ENCODE measurements at places on chromosomes 2 and 18.

- ATAC-seq, result no peak
Observed at GRCh38 chr2:240994171-240994896, 4.1 kb upstream of the SNED1 start.

DNA sequence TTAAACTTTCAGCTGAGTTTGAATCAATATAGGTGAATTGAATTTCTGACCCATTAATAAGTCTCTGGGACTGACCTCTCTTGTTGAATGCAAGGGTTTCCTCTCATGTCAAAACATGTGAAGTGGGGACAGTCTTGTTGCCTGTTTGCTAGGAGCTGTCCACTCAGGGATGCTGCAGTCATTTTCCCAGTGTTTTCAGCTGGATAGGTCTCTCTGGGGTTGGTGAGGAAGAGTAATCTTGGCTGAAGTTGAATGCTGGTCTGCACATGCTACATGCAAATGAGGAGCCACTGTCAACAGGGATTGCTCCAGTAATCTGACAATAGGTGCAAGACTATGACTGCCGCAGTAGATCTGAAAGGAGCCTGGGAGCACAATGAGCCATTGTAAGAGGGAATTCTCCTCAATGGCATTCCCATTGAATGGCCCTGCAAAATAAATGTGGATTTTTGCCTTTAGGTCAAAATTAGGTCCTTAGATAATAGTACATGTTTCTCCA lies 34.1 kb upstream of the IL1RL1 start:
- no peak for ATAC-seq

DNA sequence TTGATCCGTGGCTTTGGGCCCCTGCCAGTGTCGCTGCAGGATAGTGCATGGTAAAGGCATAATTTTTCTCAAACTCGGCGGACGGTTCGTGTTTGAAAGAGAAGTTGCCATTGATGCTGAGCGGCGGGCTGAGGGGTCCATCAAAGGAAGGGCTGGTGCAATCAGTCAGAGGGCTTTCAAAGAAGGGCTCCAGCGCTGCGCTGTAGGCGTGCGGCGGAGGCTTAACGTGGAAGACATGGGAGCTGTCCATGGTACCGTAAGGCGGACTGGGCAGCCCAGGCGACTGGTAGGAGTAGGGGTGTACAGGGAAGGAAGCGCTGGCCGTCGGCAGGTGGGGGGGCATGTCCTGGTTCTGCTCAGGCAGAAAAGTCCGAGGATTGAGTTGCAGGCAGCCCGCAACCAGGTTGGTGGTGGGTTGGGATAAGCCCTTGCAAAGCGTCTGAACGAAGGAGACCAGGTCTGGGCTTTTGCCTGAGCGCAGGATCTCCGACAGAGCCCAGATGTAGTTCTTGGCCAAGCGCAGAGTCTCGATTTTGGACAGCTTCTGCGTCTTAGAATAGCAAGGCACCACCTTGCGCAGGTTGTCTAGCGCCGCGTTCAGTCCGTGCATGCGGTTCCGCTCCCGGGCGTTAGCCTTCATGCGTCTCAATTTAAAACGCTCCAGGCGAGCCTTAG lies 2.3 kb downstream of the NEUROD1 start:
- no peak for ATAC-seq

- no peak for ATAC-seq
Observed at GRCh38 chr2:126664639-126665038, 8.7 kb downstream of the GYPC start.

DNA sequence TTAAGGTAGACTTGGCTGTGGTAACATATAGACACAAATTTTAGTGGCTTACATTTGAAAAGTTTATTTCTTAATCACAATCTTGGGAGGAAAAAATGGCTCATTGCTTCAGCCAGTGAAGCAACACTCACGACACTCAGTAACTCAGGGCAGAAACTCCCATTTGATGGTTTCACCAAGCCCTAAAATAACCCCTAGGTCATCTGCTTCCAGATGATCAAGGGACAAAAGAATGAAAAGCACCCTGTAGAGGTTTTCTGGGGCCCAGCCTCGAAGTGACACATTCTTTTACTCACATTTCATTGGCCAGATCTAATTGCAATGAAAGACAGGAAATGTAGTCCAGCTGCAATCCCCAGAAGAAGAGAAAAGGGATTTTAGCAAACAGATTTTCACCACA lies 275.9 kb downstream of the TMX3 start:
- ATAC-seq, result no peak

DNA sequence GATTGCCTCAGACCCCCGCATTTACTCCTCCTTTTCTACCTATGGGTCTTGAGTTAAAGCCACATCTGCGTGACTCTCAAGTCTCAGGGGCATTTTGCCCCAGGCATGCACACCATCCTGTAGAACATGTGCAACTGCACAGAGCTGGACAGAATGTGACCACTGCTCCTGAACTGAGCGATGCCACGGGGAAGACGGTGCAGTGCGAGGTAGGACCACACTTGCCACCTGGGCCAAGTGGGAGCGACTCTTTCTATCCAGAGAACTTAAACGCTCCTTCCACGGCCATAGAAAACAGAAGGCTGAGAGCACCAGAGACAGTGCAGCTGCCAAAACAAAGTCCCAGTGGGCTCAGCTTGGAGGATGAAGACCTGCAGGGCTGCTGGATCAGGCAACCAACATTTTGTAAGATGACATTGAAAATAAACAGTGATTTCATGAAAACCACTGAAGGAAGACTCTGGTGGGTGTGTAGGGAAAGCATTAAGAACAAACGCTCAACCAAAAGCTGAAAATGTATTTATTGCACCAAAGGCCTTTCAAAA lies 149.0 kb upstream of the HDAC4 start:
- no peak for ATAC-seq

DNA sequence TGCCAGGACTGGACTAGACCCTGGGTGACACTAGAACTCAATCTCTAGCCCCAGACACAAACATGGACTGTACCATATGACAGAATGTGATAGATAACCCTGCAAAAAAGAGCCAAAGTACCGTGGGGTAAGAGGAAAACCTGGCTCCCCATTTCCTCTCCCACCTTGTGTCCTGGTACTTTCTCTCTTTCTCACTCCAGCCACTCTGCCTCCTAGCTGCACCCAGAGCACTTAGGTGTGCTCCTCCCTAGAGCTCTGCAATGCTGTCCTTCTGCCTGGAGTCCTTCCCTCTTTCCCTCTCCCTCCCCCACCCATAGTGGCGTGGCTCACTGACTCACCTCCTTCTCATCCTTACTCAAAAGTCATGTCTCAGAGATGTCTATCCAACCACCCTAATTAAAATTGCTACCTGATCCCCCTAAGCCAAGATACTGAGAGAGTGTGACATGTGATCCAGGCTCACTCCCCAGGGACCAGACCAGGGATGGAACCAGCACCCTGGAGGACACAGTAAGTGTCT lies 171.3 kb downstream of the LOXHD1 start:
- no peak for ATAC-seq

DNA sequence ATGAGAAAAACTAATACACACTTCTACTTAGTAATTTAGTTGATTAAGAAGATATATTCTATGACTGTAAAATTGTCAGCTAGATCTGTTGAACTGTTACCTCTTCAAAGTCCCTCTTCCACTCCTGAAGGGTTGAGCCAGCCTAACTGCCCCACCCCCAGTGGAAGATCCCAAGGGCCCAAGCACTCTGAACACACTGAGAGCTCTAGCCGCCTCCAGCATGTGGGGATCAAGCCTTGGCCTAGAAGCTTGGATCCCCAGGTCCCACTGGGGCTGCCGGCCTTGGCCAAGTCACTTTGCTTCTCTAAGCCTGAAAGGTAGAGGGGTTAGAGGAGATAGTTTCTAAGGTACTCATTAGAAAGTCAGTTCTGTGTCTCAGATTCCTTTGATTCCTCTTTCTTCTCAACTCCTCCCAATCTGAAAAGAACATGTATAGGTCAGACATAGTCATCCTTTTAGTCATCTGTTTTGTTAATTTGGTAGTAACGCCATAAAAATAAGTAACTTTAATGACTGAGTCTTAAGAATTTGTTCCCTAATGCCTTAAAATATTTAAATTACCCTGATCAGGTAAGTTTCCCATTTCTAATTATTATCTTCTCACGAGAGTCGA lies 5.6 kb downstream of the CPSF3 start:
- no peak for ATAC-seq

DNA sequence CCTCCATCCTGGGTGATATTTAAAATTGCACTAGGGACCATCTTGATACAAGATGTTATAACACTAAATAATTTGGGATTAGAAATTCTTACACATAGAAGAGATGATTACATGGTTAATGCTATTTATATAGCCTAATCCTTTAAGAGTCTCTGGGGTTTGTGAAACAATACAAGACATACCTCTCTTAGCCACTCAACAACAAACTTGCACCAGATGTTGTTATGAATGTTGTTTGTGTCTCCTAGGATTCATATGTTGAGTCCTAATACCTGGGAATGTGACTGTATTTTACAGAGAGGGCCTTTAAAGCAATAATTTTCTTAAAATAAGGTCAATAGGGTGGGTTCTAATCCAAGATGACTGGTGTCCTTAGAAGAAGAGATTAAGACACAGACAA lies 678.3 kb downstream of the NYAP2 start:
- no peak for ATAC-seq

- ATAC-seq, result no peak
Observed at GRCh38 chr2:16525265-16525887, 140.3 kb downstream of the CYRIA start.

DNA sequence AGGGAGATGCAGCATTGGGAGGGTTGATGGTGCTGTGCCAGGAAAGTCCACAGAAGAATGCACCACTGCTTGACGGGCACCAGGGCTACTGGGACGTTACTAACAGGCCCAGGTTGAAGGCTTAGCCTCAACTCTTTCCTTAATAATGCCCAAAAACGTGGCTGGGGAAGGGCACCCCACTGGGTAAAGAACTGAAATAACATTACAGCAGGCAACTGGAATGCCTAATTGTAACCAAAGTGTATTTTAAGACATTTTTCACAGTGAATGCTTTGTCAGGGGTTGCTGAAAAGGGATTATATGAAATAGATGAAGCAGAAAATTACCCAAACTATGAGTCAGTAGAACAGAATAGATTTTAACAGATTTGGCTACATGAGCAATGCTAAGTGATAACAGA lies 191.3 kb downstream of the CMPK2 start:
- no peak for ATAC-seq

- ATAC-seq, result no peak
Observed at GRCh38 chr2:203579730-203580129, 44.6 kb upstream of the RAPH1 start.

GRCh38 chr2:144343145-144343544 lies 176.8 kb downstream of the ZEB2 start:
- no peak for ATAC-seq

DNA sequence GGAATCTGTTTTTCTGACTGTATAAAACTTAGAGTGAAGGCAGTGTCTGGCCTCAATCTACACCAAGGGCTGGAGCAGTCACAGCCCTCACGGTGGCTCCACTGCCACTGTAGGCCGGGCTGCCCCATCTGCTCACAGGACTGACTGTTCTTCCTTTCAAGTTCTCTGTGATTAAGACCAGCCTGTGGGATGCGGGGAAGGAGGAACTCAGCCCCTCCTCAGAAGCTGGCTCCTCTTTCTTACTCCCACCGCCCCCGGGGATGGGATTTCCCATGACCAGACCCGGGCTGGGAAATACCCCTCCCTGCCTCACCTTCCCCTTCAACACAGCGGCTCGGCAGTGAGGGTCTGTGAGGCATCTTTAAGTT lies 106.0 kb downstream of the COPS8 start:
- no peak for ATAC-seq

DNA sequence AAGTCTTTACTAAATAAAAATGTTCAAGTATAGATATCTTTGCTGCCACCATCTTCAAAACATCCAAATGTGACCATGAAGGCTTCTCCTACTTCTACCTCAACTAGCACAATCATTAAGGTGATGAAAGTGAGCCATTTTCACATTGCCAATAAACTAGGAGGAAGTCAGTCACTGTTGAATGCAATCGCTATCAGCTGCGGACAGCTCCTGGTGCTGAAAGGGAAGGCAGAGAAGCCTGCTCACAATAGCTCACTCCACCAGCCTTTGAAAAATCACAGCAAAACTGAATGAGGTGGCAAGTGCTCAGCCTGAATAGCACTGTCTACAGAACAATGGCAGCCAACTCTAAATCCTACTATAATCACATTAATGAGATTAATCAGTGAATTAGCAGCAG lies 2.2 kb downstream of the MYT1L start:
- no peak for ATAC-seq

GRCh38 chr18:25604196-25604893 lies 252.4 kb upstream of the ZNF521 start:
- no peak for ATAC-seq

DNA sequence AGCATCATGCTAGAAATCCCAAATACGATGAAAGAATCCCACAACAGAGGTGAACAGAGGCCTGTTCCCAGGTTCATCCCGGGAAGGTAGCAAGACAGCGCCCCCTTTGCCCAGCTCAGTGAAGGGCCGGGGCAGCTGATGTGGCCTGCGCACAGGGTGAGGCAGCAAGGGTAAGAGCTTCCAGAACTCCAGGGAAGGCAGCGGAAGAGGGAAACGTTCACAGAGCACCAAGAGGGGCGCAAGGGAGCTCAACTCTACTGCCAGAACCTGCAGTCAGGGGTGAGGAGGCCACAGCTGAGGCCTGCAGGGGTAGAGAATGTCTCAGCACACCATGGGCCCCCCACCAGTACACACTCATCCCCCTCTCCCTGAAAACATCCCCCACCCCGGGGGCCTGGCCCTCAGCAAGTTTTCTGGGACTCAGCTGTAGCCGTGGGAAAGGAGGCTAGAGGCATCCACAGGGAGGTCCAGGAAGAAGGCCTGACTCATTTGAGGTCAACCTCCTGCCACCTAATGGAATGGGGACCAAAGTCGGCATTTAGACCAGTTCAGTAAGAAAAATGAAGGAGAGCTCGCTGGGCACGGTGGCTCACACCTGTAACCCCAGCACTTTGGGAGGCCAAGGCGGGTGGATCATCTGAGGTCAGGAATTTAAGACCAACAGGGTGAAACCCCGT lies 95.6 kb upstream of the ASAP2 start:
- ATAC-seq, result peak; percentile 39

- no peak for ATAC-seq
Observed at GRCh38 chr18:78511666-78512601, 467.7 kb upstream of the SALL3 start.

DNA sequence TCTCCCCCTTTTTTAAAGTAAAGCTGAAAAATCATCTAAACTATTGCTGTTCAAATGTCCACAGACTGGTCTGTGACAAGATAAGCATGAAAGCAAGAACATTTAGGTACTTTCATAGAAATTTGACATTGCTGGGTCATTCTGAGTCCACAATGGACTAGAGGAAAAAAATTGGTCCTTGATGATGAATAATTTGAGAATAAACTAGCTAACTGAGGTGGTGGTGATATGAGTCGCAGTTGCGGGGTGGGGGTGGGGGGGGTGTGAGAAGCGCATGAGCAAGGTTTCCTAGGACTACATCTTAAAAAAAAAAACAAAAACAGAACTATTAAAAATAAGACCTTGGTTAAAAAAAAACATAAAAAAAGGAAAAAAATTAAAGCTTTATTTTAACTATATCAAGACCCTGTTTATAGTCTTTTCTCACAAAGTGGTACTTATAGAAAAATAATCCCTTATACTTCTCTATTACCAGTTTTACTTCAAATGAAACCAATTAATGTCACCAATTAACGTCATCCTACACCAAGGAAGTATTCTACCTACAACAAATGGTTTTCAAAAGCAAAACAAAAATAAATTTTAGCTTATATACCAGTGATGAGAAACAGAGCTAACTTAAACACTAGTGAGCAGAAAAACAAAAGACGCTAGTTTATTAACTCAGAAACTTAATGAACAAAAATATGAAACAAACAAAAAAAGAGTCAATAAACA lies 88.1 kb downstream of the ASXL2 start:
- ATAC-seq, result no peak

- ATAC-seq, result no peak
Observed at GRCh38 chr2:68710756-68711155, 23.9 kb upstream of the ARHGAP25 start.

Measured in SK-N-SH treated with all-trans-retinoic acid at 6 μM for 48 hours (cell line).